ENCODE measurements at places on chromosomes 5 and 9. TPM values are rescaled to one million over a fixed set of nuclear protein-coding genes. Genes with fewer than 3 reads are reported as not detected.

PCDHB13 gene
- not detected for total RNA-seq

KIF24 gene
- 7.8 TPM for total RNA-seq

PCDHA8 gene
- not detected for total RNA-seq

SMIM33 gene
- 0.59 TPM for total RNA-seq

SPATA31D4 gene
- not detected for total RNA-seq

SPINK4 gene
- total RNA-seq, result not detected

HAVCR1 gene
- total RNA-seq, result 1.7 TPM

ANXA2R gene
- 26.2 TPM for total RNA-seq

OR13C8 gene
- not detected for total RNA-seq

OBP2B gene
- not detected for total RNA-seq

SLC6A19 gene
- total RNA-seq, result not detected

ROPN1L gene
- 3.7 TPM for total RNA-seq

RLN2 gene
- 1.8 TPM for total RNA-seq

UBE2QL1 gene
- not detected for total RNA-seq

PDE8B gene
- 0.43 TPM for total RNA-seq
